Stimulated activated CD8-positive, alpha-beta memory T cell treated with anti-CD3 and anti-CD28 coated beads, Interleukin-12 subunit alpha, Interleukin-12 subunit beta, amount 100 ng/mL, for 4 hours (primary cell): ENCODE measurements at places on chromosomes 7 and 10.

GRCh38 chr7:3451701-3452100 lies 150.6 kb downstream of the SDK1 start:
- DNase-seq = no peak

GRCh38 chr7:33904681-33905388 lies 504 bp upstream of the BMPER start:
- DNase-seq = no peak

DNA sequence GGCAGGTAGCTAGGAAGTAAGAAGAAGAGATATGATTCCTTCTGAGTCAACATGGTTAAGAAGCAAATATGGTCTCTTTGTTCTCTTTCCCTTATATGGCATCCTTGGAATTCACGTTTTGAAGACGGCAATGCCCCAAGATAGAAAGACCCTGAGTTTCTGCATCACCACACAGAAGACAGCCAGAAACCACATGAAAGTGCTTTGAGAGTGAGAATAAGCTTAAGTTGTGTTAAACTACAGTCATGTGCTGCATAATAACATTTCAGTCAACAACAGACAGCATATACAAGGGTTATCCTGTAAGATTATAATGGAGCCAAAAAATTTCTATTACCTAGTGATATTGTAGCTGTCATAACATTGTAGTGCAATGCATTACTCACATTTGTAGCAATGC lies 89.9 kb upstream of the STEAP1 start:
- no peak for DNase-seq

GRCh38 chr10:131727560-131727959 lies 173.2 kb upstream of the PPP2R2D start:
- DNase-seq = no peak
